Omental fat pad (tissue), 4 donors: ENCODE measurements at places on chromosomes 3 and 15. TPM values are rescaled to one million over a fixed set of nuclear protein-coding genes. Genes with fewer than 3 reads are reported as not detected.
A peak's percentile ranks its signal among the peaks of the same experiment; 100 is the strongest.

IQCF2 gene
- not detected for total RNA-seq

EIF4E3 gene
- total RNA-seq: 31.7 TPM

CAPN3 gene
- 7.5 TPM for total RNA-seq

GOLGA8S gene
- total RNA-seq: 0.25 TPM

C15orf62 gene
- total RNA-seq: not detected

CYP1A2 gene
- 0.37 TPM for total RNA-seq

DGKG gene
- total RNA-seq: 0.84 TPM

HAPLN3 gene
- total RNA-seq: 17.2 TPM

DNA sequence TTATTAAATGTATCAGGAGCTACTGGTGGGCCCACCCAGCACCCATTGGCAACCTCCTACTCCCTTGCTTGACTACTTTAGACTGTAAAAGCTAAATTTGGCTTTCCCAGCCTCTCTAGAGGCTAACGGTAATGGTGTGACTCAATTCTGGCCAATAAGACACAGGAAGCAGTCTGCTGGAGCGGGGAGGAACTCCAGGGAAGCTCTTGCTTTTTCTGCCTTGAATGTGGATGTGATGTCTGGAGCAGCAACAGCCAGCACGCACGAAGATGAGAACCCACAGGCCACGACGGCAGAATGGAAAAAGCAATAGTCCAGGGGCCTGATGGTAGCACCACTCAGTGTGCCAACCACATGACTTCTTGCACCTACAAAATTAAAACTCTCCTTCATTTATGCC is 39.9 kb downstream of the RAB6B start:
- DNase-seq: no peak

- DNase-seq: no peak
Observed at GRCh38 chr3:186270701-186271100, 91.3 kb downstream of the DGKG start.

- no peak for DNase-seq
Observed at GRCh38 chr15:58159827-58160386, 21.7 kb downstream of the AQP9 start.

GRCh38 chr15:95202569-95203349 is 971.4 kb downstream of the MCTP2 start:
- no peak for DNase-seq

GRCh38 chr15:98694161-98694560 is 45.8 kb downstream of the IGF1R start:
- no peak for DNase-seq

- DNase-seq: no peak
Observed at GRCh38 chr3:52388348-52388821, 56.5 kb downstream of the SEMA3G start.

DNA sequence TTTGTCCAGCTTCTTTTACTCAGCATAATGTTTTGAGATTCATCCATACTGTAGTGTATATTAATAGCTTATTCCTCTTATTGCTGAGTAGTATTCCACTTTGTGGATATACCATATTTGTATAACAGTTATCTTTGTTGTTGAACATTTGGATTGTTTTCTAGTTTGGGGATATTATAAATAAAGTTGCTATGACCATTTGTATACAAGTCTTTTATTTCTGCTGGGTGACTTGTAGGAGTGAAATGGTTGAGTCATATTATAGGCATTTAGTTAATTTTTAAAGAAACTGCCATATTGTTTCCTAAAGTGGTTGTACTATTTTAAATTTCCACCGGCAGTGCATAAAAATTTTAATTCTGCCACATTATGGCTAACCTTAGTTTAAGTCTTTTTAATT is 53.4 kb downstream of the RPL39L start:
- no peak for DNase-seq

- DNase-seq: no peak
Observed at GRCh38 chr15:99987119-99987506, 253.9 kb upstream of the LYSMD4 start.

DNA sequence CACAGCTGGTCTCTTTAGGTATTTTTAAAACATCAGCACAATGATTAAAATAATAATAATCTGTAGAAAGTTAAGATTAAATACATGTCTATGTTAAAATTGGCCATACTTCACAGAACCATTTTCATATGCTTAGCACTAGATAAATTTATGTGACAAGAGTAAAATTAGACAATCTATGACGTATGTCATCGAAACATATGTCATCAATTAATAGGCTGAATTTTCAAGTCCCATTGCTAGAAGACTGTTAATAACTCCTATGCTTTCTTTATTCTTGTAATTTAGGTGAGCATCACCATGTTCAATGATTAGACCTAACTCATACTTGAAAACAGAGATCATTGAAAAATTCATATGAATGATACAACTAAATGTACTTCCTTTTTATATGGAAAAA is 593.3 kb upstream of the KCNMB2 start:
- no peak for DNase-seq

DNA sequence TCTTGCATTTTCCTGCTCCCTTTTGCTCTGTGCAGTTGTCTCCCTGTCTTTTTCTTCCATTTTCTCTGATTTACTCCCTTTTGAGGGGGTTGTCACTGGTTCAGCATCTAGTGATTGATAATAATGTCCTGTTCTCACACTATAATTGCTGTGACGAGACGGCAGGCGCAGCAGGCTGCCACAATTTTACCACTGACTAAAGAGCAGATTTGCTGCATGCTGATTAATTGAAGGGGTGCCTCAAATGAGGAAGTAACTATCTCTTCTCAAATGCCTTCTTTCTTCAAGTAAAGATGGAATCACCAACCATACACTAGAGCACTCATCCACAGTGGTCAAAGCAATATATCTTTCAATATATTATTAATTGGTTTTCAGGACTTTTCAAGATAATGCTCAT is 219.3 kb downstream of the CBLB start:
- no peak for DNase-seq

GRCh38 chr3:126797563-126797962 is 93.5 kb downstream of the CHCHD6 start:
- DNase-seq: no peak

DNA sequence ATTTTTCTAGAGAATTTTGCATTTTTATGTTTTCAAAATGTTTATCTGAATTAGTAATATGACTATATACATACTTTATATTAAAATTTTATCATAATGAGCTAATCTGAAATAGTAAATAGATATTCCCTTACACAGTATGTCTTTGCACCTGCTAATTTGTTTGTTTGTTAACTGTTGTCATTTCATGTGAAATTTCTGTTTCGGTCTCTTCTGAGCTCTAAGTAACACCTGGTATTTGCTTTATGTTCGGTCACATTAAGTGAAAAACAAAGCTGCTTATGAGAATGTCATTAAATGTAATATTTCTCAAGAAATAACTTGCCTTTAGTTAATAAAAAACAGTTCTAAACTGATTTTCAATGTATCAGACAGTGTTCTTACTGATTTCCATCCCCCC is 61.1 kb downstream of the FNDC3B start:
- DNase-seq: no peak

DNA sequence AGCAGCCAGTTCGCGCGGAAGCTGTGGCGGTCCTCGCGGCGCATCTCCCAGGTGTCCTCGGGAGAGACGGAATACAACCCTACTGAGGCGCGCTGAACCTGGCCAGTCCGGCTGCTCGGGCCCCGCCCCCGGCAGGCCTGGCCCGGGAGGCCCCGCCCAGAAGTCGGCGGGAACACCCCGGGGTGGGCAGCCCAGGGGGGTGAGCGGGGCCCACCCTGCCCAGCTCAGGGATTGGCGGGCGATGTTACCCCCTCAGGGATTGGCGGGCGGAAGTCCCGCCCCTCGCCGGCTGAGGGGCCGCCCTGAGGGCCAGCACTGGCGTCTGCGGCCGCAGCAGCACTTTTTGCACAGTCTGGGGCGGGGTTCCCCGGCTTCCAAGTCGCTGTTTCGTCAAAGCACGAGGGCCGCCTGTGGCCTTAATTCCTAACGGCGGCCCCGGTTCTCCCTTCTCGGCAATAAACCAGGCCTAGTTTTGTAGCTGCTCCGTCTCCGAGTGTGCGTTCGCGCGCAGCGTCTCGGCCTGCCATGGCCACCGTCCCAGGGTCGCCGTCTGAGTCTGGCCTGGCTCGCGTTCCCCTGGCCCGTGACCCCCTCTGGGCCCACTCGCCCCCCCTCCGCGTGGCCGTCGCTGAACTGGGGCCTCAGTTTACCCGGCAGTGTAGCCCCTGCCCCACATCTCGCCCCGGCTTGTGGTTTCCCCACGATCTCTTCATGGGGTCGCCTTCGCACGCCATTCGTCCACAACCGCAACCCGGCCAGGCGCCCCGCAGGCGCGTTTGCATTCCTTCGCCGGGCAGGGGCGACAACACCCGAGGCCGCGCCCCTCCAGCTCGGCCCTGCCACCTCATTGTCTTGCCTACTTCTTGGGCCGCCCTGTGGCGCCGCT is 30.0 kb downstream of the NBEAL2 start:
- DNase-seq: peak; percentile 36

DNA sequence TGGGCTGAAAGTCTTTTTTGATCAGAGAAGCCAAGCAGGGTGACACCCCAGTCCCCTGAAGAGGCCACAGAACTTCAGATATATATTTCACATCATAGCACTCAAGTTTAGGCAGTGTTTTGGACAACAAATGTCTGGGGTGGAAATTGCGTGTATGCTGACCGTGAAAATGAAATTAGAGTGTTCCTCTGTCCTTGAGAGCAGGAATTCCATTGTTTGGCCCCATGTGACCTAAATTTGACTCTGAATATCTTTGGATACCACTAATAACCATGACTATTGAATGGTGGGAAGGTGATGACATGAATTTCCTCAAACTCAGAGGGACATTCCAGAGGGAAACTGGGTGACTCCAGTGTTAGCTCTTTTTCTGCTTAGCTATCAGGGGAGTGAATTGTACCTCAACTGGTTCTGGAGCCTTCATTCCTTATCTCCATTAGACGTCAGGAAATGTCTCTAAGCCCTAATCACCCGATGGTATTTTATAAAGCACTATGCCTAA is 263.5 kb upstream of the RASGRP1 start:
- DNase-seq: no peak

DNA sequence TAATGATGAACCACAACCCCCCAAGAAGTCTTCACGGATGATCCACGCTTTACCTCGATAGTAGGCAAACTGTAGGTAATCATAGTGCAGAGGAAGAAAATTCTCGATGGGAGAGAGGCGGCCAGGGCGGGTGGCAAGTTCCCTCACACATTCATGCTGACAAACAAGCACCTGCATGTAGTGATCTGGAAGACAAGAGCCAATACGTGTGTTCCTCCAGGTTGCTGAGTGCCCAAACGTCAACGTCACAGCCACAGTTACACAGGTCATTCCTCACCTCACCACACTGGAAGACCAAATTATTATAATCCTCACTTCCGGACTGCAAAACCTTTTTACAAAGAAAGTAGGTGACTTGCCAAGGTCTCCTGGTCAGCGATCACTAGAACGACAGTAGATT is 131.8 kb downstream of the P3H2 start:
- DNase-seq: no peak

GRCh38 chr15:89161666-89162065 is 59.7 kb downstream of the RLBP1 start:
- no peak for DNase-seq

- no peak for DNase-seq
Observed at GRCh38 chr3:55128225-55128823, 200.5 kb upstream of the LRTM1 start.

DNA sequence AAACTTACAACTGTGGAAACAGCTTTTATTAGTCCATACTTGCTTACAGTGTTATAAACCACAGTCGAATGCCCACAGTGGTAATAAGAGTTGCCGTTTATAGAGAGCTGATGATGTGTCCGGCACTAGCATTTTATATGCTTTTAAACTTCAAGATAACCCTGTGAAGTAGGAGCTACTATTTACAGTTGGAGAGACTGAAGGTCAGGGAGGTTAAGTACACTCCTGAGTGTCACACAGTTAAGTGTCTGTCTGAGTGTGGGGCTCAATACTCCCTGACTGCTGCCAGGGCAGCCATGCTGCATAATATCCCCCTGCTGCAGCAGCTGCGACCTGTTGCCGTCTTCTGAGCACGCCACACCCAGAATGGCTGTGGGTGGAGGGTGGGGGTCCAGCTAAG is 89.9 kb upstream of the TNFAIP8L3 start:
- no peak for DNase-seq

GRCh38 chr3:8625991-8626390 is 18.6 kb downstream of the SSUH2 start:
- no peak for DNase-seq

DNA sequence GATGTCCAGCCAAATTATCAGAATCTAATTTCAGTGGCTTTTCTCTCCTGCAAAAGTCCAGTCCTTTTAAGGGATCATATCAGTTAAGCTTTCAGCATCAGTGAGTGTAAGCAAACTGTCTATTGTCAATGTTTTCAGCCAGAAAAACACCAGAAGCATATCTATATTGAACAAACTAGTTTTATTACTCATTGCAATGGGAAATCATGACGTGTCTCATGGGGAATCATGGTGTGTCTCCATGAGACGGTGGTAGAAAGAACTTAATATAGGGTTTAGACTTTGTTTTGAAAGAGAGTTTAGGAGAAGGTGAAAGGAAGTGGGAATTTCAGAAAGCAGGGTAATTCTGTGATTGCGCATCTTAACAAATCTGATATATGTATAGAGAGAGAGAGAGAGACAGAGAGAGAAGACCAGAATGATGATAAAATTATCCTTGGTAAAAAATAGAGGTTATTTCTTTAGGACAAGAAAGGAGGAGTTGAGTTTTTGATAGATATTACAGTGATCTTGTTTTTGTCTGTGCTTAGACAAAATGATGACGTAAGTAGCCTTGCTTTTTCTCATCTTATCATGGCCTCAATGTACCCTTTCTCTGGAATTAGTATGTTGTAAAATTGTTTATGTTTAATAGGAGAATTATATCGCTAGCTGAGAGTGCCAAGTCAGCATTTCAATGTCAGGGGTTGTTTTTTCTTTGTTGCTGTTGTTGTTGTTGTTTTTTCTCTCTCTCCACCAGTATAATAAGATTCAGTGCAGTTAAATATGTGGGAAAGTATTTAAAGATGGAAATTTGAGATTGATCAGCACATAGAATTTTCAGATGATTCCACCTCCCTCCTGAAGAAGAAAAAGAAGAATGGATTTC is 129.9 kb upstream of the OSTN start:
- no peak for DNase-seq

- no peak for DNase-seq
Observed at GRCh38 chr3:141680620-141681389, 57.3 kb upstream of the RNF7 start.

- no peak for DNase-seq
Observed at GRCh38 chr15:39025321-39025720, 460.7 kb upstream of the RASGRP1 start.

GRCh38 chr3:156455839-156456238 is 99.1 kb downstream of the SSR3 start:
- DNase-seq: no peak

- DNase-seq: no peak
Observed at GRCh38 chr15:67781907-67782690, 43.2 kb upstream of the SKOR1 start.

DNA sequence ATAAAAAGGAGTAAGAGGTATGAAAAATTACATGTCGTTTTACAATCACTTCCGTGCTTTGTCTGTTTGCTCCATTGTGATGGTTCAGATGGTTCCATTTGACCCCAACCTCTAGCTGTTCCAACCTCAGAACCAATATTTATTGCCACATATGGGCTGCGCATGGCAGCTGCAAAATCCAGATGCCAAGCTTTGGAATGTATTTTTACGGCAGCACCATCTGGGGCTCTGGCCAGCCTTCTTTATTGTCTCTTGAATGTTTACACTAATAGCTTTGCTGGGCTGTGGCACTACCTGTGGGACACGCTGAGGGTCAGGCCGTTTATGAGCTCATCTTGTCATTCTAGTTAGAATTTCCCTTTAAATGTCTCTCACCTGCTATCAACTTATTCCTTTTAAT is 219.8 kb downstream of the ROBO2 start:
- DNase-seq: no peak
